Esophagus mucosa (tissue), 1 donor: ENCODE measurements at places on chromosomes 16 and 17. TPM values are rescaled to one million over a fixed set of nuclear protein-coding genes. Genes with fewer than 3 reads are reported as not detected.

The OR2C1 gene
- not detected for total RNA-seq

GRCh38 chr16:68722119-68723024 lies 14.7 kb upstream of the CDH1 start:
- peak; percentile 62 for ATAC-seq

The SYT17 gene
- total RNA-seq, result 2.0 TPM

- ATAC-seq, result no peak
Observed at GRCh38 chr17:10261098-10261497, 62.7 kb upstream of the GAS7 start.

The TERB1 gene
- total RNA-seq, result 0.08 TPM
